ENCODE measurements at places on chromosomes 5 and 9.
A peak's percentile ranks its signal among the peaks of the same experiment; 100 is the strongest.

DNA sequence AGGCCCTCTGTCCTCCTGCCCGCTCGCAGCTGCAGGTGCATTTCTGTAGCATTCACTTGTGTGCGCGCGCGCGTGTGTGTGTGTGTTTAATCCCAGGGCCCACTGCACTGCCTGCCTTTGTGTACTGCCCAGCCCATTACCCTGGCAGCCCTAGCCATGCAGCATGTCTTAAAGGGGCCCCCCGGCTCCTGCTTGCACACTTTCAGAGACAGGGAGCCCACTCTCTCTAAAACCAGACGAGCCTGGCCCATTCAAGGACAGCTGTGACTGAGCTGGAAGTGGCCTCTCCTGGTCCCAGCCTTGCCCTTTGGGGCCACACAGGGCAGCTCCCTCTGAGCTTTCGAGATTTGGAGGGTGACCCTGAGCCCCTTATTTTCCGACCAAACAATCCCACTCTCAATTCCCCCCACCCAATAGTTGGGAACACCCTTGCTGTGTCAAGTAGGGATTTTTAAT, 98.9 kb downstream of the DAB2IP start:
- DNase-seq: no peak

DNA sequence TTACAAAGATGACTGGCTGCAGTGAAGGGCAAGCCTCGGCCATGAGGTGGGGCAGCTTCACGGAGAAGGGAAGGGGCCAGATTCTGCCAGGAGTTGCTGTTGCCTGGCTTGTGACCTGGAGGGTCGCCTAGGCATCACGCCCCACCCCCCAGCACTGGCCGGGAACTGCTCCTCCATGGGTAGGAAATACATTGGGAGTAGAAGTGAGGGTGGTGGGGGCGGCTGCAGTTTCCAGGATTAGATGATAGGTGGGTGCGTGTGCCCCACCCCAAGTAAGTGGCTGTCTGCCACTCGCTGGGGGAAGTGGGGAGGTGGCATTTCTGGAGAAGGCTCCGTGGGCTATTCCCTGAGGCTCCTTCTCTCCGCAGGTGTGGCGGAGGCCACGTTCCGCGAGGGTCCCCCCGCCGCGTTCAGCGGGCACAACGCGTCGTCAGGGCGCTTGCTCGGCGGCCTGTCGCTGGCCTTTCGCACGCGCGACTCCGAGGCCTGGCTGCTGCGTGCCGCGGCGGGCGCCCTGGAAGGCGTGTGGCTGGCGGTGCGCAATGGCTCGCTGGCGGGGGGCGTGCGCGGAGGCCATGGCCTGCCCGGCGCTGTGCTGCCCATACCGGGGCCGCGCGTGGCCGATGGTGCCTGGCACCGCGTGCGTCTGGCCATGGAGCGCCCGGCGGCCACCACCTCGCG, 16.9 kb downstream of the CRB2 start:
- DNase-seq: no peak

DNA sequence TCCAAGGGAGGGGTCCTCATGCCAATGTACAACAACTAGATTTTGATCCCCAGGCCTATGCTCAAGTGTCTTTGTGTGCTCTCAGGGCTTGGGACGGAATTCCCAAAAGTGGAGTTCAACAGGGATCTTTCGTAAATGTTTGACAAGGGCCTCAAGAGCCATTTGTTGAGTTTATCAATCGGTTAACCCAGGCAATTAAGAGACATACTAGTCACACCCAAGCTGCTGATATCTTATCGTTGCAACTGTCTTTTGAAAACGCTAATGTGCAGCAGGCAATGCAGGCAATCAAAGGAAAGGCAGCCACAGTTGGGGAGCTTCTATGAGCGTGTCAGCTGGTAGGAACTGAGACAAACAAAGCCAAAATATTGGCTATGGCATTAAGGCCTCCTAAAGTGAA, 161.2 kb downstream of the CPLANE1 start:
- no peak for DNase-seq

DNA sequence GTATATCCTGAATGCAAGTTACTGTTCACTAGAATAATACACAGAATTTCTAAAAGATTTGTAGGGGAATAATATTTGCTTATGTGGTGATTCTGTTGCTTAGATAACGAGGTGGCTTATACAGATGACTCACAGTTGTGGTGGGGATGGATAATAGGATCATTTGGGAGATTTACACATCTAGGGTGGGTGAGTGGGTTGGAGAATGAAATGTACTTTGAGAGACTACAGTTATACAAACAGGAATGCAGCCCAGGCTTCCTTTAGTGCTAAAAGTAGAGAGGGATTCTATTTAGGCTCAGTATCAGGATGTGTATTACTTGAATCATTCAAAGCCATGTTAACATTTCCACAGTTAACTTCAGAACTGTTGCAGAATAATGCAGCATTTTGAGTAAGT, 1.8 kb downstream of the CTXN3 start:
- peak; percentile 41 for DNase-seq

All from GM23248 (cell line).